Chondrocyte (in vitro differentiated cells): ENCODE measurements at places on chromosomes 13 and 19. TPM values are rescaled to one million over a fixed set of nuclear protein-coding genes. Genes with fewer than 3 reads are reported as not detected.

DNA sequence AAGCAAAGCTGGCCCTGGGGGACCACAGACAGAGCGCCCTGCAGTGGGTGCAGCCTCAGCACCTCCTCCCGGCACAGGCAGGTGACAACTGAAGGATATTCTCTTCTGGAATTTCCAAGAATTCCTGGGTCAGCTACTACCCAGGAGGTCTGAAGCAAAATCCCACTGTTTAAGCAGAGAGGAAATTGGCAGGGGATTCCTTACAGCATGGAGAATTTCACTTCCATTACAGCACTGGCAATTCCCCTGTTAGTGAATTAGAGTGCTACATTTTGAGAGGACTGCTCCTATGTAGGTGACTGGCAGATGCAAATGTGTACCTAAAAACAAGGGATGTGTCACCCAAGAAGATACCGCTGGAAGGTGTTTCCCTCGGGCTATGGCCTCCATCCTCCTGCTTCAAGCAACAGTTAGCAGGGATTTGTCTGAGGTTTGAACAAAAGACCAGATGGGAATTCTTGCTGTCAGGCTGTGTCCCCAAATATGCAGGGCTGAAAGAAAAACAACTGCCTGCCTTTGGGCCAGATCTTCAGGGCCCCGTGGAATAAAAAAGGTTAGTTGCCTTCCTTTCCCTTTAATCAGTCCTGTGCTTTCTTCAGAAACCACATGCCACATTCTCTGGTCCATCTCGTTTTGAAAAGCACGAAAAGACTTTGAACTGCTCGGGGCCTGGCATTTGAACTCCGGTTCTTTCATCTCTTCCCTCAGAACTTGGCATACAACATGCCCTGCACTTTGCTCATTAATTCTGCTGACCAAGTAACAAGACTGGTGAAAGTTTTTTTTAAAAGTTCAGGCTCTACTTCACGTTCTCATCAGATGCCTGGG lies 296.4 kb downstream of the DNAJC15 start:
- DNase-seq: no peak

DNA sequence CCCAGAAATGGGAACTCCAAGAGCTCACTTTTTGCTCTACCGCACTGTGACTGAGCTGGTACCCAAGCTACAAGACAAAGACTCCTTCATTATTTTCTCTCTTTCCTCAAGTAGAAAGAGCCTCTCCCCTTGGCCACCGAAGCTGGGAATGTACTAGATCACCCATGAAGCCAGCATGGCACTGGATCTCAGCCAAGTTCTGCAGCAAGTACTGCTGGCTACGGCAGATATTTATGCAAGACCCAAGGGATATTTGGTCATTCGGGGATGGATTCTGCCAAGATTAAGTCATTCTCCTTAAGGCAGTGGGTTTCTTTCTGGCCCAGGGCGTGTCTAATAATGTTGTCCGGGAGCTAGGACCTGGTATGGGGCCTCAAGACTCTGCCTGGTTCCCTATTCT lies 633.5 kb downstream of the SLITRK1 start:
- no peak for DNase-seq

GRCh38 chr19:4374498-4375163 lies 25.7 kb downstream of the SH3GL1 start:
- DNase-seq: no peak

DNA sequence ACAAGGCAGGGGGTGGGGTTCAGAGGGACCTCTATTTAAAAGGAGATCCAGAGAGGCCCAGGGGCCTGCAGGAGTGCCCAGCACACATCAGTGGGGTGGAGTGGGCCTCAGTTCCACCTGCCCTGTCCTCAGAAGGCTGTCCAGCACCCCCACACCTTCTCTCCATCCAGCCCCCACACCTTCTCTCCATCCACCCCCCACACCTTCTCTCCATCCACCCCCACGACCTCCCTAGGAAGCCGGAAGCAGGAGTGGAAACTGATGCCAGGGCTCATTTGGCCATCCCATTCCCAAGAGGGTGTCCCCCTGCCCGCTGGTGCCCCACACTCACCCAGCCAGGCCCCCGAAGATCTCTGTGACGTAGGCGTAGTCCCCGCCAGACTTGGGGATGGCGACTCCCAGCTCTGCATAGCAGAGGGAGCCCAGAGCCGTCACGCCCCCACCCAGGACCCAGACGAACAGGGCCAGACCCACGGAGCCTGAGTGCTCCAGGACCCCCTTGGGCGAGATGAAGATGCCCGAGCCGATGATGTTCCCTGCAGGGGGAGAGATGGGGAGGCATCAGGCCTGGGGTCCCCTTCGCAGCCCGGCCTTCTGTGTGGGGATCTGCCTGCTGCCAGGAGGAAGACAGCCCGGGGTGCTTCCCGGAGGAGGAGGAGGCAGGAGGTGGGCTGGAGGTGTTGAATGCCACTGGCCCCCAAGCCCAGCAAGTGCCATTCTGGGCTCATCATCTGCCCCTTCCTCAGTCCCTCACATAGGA lies 10.0 kb downstream of the SLC7A10 start:
- DNase-seq: no peak

Gene MAB21L1
- 0.07 to 7.9 TPM in 2 of 3 replicates, not detected in the other for total RNA-seq

DNA sequence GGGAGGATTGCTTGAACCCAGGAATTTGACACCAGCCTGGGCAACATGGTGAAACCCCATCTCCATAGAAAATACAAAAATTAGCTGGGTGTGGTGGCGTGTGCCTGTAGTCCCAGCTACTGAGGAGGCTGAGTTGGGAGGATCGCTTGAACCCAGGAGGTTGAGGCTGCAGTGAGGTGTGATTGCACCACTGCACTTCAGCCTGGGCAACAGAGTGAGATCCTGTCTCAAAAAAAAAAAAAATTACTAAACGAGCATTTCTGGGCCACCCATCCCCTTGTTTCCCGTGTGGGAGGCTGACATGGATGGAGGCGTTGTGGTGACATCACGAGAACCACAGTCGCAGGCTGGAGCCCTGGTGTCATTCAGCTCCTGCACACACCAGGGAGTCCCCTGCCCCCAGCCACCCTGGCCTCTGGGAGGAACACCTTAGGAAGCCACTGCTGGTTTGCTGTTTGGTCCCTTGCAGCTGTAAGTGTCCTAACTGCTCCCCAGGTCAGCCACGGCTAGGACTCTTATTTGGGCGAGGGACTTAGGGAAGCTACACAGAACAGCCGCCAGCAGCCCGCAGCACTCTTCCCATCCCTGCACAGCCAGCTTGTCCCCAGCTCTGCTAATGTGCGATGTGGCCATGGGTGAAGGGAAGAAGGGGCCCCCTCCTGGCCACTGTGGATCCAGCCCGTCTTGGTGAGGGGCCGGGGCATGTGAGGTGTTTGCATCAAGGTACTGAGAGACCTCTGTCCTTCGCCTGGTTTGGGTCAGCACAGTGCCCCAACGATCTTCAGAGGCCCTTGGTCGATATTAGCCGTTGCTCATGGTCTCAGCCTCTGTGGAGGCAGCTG lies 12.7 kb downstream of the NKPD1 start:
- DNase-seq: no peak

Gene FFAR2
- total RNA-seq: not detected in 3 replicates

Gene INSL3
- total RNA-seq: not detected in 3 replicates

Gene SYCN
- not detected in 3 replicates for total RNA-seq

- no peak for DNase-seq
Measured at GRCh38 chr13:23567906-23568460, 2.2 kb upstream of the TNFRSF19 start.

GRCh38 chr19:53598361-53598760 lies 33.4 kb upstream of the DPRX start:
- no peak for DNase-seq

DNA sequence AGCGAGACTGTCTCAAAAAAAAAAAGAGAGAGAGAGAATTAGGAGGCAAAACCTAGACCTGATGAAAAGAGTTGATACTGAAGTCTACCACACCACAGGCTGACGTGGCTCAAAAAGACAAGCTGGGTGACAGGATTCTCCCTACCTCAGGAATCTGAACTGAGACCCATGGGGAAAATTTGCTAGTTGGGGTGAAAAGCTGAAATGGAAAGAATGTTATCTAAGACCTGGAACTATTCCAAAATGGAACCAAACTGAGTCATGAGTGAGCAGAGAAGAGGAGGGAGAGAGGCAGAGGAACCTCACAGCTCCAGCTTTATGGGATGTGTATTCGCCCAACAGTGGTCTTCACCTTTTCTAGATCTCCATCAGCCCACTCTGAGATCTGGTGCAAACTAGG lies 11.7 kb downstream of the SMG9 start:
- DNase-seq: no peak

- DNase-seq: no peak
Measured at GRCh38 chr19:1374250-1374577, 9.5 kb upstream of the NDUFS7 start.

GRCh38 chr19:42469311-42470235 lies 26.8 kb upstream of the CXCL17 start:
- DNase-seq: no peak

Gene KLK12
- not detected in 3 replicates for total RNA-seq

Gene CFAP97D2
- total RNA-seq: not detected in 3 replicates

- no peak for DNase-seq
Measured at GRCh38 chr13:45219938-45220375, 19.1 kb upstream of the KCTD4 start.

DNA sequence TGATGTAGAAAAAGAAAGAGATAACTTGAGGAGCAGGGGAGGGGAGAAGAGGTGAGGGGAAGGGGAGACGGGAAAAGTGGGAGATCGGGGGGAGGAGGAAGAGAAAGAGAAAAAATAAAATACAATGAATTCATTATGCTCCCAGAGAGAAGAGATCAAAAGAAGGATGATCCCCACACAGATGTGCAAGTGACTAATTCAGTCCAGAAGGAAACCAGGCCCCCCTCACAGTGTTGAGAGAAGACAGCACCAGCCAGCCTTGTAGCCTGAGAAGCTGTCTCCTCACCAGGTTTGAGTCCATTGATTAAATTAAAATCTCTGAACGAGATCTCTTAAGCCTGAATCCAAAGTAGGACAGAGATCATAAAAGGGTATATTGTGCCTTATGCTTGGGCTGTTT lies 333.7 kb upstream of the NBEA start:
- no peak for DNase-seq

Gene PINLYP
- 0.51 to 2.3 TPM (median 1.6 TPM) in 3 replicates for total RNA-seq

Gene FLT3LG
- total RNA-seq: 1.6 to 3.4 TPM (median 1.9 TPM) in 3 replicates

GRCh38 chr13:39565036-39565949 lies 37.7 kb downstream of the LHFPL6 start:
- no peak for DNase-seq

- DNase-seq: no peak
Measured at GRCh38 chr19:30116984-30117555, 175.0 kb downstream of the URI1 start.

DNA sequence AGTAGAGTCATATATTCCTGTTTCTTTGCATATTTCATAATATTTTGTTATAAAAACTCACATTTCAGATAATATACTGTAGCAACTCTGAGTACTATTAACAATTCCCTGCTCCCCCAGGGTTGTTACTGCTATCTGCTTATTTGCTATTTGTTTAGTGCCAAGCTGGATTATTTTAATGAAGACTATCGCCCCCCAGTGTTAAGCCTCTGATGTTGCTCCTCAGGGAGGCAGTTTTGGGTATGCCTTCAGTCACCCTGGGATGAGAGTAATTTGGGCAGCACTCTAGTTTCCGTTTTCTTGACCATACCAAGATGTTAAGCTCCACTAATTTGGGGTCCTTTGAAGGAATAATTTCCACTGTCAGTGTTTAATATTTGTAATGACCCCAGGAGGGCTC lies 46.0 kb downstream of the MICU2 start:
- no peak for DNase-seq
